ENCODE measurements at places on chromosomes 2 and 18. TPM values are rescaled to one million over a fixed set of nuclear protein-coding genes. Genes with fewer than 3 reads are reported as not detected.
A peak's percentile ranks its signal among the peaks of the same experiment; 100 is the strongest.

DNA sequence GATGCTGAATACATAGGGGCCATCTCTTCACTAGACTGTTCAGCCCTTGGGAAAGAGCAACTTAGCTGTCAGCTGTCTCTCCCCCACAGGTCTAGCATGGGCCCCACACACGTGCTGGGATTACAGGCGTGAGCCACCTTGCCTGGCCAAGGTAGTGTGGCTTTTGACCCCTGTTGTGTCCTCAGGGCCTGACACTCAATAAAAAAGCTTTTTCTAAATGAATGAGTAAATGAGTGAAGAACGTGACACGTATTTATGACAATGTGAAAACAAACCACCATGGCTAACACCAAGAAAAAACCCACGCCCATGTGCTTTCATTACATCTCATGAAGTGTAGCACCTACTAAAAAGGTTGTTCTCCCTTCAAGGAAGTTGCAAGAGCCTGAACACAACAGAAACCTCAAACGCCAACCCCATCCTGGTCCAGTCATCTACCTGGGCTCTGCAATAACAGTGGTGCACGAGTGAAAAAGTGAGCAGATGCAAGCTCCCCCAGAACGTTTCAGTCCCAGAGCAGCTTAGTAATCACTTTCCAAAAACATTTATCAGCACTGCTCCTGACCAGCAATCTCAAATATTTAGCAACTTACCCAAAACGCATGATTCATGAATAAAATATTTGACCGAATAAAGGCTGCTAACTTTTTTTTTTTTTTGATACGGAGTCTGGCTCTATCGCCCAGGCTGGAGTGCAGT is 3.4 kb downstream of the WDFY1 start:
- peak overlapping the region; percentile 91 for H3K4me3 ChIP-seq
- H3K27me3 ChIP-seq, result no peaks in the 10 kb centered on the region
- peak; percentile 84 for DNase-seq
- H3K27ac ChIP-seq, result peak overlapping the region; percentile 53

DNA sequence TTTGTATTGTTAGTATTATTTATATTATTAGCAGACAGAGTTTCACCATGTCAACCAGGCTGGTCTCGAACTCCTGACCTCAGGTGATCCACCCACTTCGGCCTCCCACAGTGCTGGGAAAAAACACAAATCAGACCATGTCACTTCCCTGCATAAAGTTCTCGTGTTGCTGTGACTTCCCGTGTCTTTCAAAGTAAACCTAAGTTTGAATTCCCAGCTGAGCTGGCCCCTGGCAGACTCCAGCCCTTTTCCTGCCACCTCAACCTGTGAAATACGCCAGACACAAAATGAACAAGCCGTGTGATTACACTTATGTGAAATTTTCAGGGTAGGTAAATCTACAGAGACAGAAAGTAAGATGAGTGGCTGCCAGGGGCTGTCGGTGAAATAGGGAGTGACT is 7.9 kb downstream of the BOK start:
- DNase-seq, result no peak
- H3K4me1 ChIP-seq, result no peaks in the 10 kb centered on the region
- no peak overlapping the region for H3K27ac ChIP-seq
- H3K27me3 ChIP-seq, result no peaks in the 10 kb centered on the region
- no peaks in the 10 kb centered on the region for H3K36me3 ChIP-seq

GRCh38 chr18:78762753-78763152 is 216.9 kb upstream of the SALL3 start:
- H3K4me3 ChIP-seq, result no peak overlapping the region
- H3K27me3 ChIP-seq, result no peaks in the 10 kb centered on the region
- no peaks in the 10 kb centered on the region for H3K4me1 ChIP-seq
- DNase-seq, result no peak
- H3K27ac ChIP-seq, result no peak overlapping the region

DNA sequence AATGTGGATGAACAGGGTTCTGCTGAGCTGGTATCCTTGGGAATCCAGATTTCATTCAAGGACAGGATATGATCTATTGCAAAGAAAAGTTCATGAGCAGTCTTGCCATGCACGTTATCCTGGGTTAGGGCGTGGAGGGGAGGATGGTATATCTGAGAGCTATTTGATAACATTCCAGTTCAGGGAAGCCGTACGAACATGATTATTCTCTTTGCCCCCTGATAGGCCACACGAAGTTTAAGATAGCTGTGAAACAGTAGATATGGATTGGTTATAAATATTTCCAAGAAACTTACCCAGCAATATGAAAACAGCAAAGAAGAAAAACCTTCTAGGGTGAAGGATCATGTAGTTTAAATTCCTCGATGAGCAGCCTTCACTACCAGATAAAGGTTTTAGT is 171.9 kb downstream of the LTBP1 start:
- no peak overlapping the region for H3K27ac ChIP-seq
- peaks cover 10% of the 10 kb centered on the region for H3K27me3 ChIP-seq
- no peak overlapping the region for H3K4me3 ChIP-seq
- no peaks in the 10 kb centered on the region for H3K36me3 ChIP-seq
- no peak for DNase-seq

DNA sequence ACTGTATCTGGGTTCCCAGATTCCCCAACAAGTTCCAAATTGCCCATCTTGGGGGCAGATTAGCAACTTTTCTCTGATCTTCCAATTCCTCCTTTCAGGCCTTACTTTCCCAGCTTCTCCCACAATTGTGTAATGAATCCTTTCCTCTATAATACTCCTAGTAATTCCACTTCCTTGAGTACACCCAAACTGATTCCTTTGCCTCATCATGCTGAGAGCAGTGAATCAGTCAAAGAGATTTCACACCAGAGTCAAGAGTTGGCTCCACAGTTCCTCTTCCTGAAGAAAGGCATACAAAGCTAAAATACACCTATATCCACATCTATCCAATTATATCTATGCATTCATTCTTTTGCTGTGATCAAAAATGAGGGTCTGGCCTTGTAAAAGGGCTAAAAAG is 28.6 kb upstream of the DAPL1 start:
- no peak overlapping the region for H3K4me3 ChIP-seq
- DNase-seq, result no peak
- H3K36me3 ChIP-seq, result no peaks in the 10 kb centered on the region
- H3K27me3 ChIP-seq, result no peaks in the 10 kb centered on the region

- H3K4me1 ChIP-seq, result no peaks in the 10 kb centered on the region
- H3K27ac ChIP-seq, result no peak overlapping the region
- H3K36me3 ChIP-seq, result no peaks in the 10 kb centered on the region
- H3K27me3 ChIP-seq, result no peaks in the 10 kb centered on the region
Measured at GRCh38 chr2:21131861-21132260, 8.1 kb downstream of the TDRD15 start.

DNA sequence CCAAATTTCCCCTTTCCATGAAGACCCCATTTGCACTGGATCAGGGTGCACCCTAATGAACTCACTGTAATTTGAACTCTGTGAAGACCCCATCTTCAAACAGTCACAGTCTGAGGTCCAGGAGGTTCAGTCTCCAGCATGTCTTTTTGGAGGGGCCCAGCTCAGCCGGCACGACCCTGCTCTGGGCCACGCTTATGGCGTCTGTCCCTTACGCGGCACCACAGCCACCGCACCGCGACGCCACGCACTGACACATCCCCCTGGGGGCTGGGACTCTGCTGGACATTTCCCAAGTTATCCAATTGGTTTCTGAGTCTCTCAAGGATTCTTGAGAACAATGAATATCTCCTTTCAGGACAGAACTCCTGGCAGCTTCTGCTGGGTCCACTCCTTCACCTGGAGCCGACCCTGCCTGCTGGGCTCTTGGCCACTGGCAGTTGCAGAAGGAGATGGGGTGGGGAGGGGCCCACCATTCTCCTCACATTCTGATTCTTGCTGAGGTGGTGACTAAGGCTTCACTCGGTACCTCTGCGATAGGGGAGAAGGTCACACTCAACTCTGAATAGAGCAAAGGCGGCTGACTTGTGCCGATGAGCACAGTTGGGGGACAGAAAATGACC is 124.0 kb downstream of the RTP5 start:
- no peaks in the 10 kb centered on the region for H3K4me1 ChIP-seq
- no peaks in the 10 kb centered on the region for H3K27me3 ChIP-seq
- H3K36me3 ChIP-seq, result no peaks in the 10 kb centered on the region
- H3K4me3 ChIP-seq, result no peak overlapping the region
- H3K27ac ChIP-seq, result no peak overlapping the region

GRCh38 chr2:239307921-239308613 is 92.8 kb downstream of the HDAC4 start:
- H3K4me3 ChIP-seq, result no peak overlapping the region
- peaks cover 14% of the 10 kb centered on the region for H3K27me3 ChIP-seq
- peaks cover 31% of the 10 kb centered on the region for H3K4me1 ChIP-seq

DNA sequence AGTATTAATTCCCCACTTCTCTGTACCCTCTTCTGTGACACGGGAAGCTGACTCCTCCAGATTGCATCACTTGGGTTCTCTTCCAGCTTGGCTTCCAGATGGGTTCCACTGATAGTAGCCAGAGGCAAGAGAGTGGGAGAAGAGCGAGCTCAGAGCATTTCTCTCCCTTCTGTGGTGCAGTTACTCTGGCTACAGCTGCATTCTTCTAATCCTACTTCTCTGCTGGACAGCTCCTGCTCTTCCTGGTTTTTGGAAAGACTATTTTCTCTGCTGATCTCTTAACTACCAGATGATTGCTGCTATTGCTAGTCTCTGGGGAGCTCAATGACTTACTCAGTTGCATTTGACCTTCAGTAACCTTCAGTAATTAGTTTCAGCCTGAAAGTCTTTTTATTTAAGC is 187.5 kb upstream of the MAP2 start:
- no peaks in the 10 kb centered on the region for H3K4me1 ChIP-seq
- H3K27ac ChIP-seq, result no peak overlapping the region
- no peaks in the 10 kb centered on the region for H3K27me3 ChIP-seq
- H3K4me3 ChIP-seq, result no peak overlapping the region
- H3K36me3 ChIP-seq, result no peaks in the 10 kb centered on the region

GRCh38 chr2:222440673-222441422 is 16.5 kb downstream of the SGPP2 start:
- H3K4me3 ChIP-seq, result no peak overlapping the region
- H3K4me1 ChIP-seq, result no peaks in the 10 kb centered on the region
- no peak overlapping the region for H3K27ac ChIP-seq

GRCh38 chr2:212727751-212728150 is 189.1 kb upstream of the ERBB4 start:
- peaks cover 8% of the 10 kb centered on the region for H3K36me3 ChIP-seq
- H3K4me1 ChIP-seq, result peaks cover 31% of the 10 kb centered on the region
- H3K27me3 ChIP-seq, result peaks cover 6% of the 10 kb centered on the region
- H3K4me3 ChIP-seq, result peak overlapping the region; percentile 59
- H3K27ac ChIP-seq, result no peak overlapping the region

- no peak overlapping the region for H3K4me3 ChIP-seq
- H3K27me3 ChIP-seq, result peaks cover 19% of the 10 kb centered on the region
- no peak overlapping the region for H3K27ac ChIP-seq
Measured at GRCh38 chr2:1989216-1989615, 244.9 kb upstream of the PXDN start.

- DNase-seq, result peak; percentile 25
- H3K4me3 ChIP-seq, result no peak overlapping the region
- H3K4me1 ChIP-seq, result no peaks in the 10 kb centered on the region
- H3K27me3 ChIP-seq, result no peaks in the 10 kb centered on the region
- H3K27ac ChIP-seq, result no peak overlapping the region
- no peaks in the 10 kb centered on the region for H3K36me3 ChIP-seq
Measured at GRCh38 chr2:5915881-5916310, 223.7 kb downstream of the SOX11 start.

DNA sequence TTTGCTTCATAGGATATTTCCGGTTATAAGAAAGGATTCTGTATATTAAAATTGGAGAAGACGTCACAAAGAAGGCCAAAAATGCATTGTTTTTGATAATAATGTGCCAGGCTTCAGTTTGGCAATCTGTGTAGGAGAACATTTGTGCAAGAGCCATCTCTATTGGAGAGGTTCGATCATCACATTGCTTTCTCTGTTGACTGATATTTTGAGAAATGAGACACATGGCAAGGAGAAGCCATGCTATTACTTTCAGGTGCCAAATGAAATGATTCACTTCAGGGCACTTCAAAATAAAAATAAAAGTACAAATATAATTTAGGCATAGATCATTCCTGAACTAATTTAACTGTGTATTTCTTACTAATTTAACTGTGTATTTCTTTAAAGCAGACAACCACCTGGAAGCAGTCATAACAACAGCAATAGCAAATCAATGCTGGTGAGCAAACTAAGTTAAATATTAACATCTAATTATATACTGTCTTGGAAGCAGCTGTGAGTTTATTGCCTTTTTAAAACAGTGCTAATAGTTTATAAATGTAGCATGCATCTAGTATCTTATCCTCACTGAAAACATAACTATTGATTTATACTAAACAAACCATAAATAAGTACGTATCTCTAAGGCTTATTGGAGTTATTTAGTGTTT is 50.2 kb upstream of the CHST9 start:
- H3K4me3 ChIP-seq, result no peak overlapping the region
- H3K27me3 ChIP-seq, result no peaks in the 10 kb centered on the region
- no peaks in the 10 kb centered on the region for H3K36me3 ChIP-seq
- H3K4me1 ChIP-seq, result no peaks in the 10 kb centered on the region

- H3K36me3 ChIP-seq, result no peaks in the 10 kb centered on the region
- H3K27me3 ChIP-seq, result peaks cover 5% of the 10 kb centered on the region
- no peak for DNase-seq
- no peak overlapping the region for H3K4me3 ChIP-seq
- H3K4me1 ChIP-seq, result peaks cover 7% of the 10 kb centered on the region
Measured at GRCh38 chr18:32302806-32303205, 113.0 kb downstream of the MEP1B start.

DNA sequence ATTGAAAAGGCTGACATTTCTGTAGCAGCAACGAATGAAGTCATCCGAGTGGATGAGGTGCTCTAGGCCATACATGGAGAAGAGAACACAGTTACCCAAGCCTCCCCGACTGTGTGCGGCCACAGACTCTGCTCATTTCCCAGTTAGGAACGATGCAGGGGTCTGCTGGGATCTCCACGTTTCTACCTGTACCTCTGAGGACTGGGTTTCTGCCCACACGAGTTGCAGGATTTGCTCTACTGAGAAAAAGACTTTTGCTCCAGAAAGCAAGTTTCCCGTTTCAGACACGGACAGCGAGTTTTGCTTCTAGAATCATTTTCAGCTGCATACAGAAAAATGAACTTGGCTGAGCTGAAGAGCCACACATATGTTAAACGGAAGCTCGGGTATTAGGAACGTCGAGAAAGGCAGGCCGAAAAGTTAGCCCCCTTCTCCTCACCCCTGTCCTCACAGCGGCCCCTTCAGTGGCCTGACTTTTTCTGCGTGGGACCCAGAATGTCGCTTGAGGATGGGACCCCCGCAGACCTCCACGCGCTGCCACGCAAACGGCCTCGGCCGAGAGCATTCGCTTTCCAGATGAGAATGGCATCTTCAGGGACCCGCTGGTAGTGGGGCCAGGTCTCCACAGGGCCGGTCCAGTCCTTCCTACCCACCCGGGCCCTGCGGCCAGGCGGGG is 582 bp upstream of the RAB31 start:
- DNase-seq, result no peak
- peaks cover 6% of the 10 kb centered on the region for H3K36me3 ChIP-seq
- peaks cover 52% of the 10 kb centered on the region for H3K4me1 ChIP-seq
- H3K27me3 ChIP-seq, result peaks cover 86% of the 10 kb centered on the region
- peak overlapping the region; percentile 58 for H3K4me3 ChIP-seq
- H3K27ac ChIP-seq, result no peak overlapping the region

GRCh38 chr2:57450170-57450569 is 596.4 kb upstream of the VRK2 start:
- no peaks in the 10 kb centered on the region for H3K36me3 ChIP-seq
- no peak overlapping the region for H3K4me3 ChIP-seq
- no peak overlapping the region for H3K27ac ChIP-seq
- no peaks in the 10 kb centered on the region for H3K27me3 ChIP-seq
- peak; percentile 1 for DNase-seq

The DOK6 gene
- not detected for total RNA-seq

The WNT10A gene
- 3.4 TPM for total RNA-seq

The ABHD1 gene
- 0.72 TPM for total RNA-seq

The SCN9A gene
- total RNA-seq, result 0.12 TPM

The VIT gene
- not detected for total RNA-seq

The ADRA2B gene
- total RNA-seq, result 2.1 TPM

The ITGA4 gene
- total RNA-seq, result 47.5 TPM

All from activated T-cell treated with anti-CD3 and anti-CD28 coated beads, Interleukin-2, amount 50 U/mL, for 72 hours (primary cell).